ACHN (cell line): ENCODE measurements at places on chromosomes 1 and 21.
A peak's percentile ranks its signal among the peaks of the same experiment; 100 is the strongest.

- DNase-seq, result peak; percentile 56
These were observed 2.7 kb downstream of the CDC14A start for GRCh38 chr1:100354971-100355394.

DNA sequence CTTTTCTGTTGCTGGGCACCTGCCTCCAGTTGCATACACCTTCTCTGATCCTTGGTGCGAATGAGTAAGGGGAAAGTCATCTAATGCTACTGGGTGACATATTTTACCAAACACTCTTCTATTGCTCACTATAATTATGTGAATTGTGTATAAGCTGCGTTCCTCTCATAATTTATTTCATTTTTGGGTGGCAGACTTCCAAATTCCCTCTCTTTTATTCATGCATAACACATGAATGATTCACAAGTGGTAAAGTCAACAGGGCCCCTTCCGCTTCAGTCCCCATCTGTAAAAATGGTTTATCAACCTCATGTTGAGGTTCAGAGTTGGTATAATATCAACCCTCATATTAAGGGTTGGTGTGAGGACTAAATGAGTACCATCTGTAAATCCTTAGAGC is 3.2 kb upstream of the QSOX1 start:
- DNase-seq, result peak; percentile 39

- no peak for DNase-seq
These were observed 16.4 kb upstream of the TSPEAR start for GRCh38 chr21:44727757-44728156.

- DNase-seq, result no peak
These were observed 31.0 kb downstream of the UBE2T start for GRCh38 chr1:202310746-202311145.

DNA sequence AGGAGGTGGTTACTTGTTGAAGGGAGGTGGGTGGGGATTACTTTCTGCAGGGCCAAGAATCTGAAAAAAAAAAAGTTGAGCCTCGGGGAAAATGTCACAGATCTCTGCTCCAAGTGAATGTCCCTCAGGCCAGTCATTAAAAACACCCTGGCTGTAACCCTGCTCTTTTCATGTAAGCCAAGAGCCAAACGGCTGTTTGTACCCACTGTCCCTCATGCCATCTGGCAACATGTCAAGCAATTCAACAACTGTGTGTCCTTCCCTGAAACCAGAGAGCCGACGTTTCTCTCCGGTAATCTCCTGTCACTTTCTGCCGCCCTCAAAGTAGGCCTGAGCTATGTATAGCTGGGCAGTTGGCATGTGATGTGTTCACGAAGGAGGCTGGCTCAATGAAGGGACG is 14.7 kb downstream of the CASQ2 start:
- no peak for DNase-seq

DNA sequence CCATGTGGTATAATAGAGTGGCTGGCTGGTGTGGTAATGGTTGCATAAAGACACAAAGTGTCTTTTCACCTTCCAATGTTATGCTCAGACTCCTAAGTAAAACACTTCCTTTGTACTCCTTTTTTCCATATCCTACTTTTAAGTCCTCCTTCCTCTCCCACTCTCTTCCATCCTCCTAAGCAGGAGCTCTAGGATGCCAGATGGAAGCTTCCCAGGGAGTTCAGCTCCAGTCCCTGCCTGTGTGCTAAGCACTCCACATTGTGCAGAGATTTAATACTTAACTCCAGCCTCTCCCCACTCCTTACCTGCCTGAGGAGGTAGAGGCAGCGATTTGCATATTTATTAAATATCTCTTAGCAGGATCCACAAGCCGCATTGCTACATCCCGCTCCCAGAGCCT is 60.5 kb upstream of the IGSF21 start:
- no peak for DNase-seq

DNA sequence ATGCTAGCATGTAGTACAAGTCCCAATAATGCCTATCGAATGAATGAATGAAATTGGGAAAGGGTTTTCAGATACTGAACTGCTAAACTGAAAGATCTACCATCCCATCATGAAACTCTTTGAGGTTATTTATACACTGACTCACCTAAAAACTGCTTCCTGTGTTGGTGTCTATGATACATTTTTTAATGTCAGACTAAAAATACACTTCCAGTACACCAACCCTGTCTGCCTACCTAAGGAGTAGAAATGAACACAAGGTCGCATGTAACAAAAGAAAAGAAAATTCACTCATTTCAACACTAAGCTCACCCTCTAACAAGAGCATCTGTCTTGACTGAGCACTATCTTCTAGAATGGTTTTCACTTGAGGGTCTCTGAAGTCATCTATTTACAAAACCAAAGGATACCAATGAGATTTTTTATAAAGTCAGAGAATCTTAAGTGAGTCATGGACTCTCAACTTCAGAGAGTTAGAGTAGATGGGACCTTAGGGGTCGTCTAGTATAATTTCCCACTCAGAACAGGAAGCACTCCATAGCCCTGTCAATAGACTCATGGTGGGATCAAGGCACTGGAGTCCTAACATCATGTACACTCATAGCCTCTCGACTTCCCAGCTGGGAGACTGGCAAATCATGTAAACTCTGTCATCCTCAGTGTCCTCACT is 53.4 kb downstream of the WLS start:
- DNase-seq, result no peak

DNA sequence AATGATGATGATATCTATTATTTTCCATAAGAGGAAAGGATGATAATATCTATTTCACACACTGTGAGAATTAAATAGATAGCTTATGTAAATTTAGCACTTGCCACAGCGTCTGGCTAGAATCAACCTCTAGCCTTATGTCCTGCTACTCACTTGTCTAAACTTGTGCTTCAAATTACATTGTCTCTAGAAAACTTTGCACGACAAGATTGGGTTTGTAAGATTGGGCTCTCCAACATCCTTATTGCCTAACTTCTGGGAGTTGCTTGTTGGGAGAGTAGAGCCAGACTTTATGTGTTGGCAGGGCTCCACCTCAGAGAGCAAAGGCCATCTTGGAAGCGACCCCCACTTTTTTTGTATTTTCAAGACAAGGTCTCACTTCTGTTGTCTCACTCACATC is 50.0 kb upstream of the POGK start:
- DNase-seq, result no peak

GRCh38 chr1:43197343-43198127 is 25.4 kb downstream of the CFAP57 start:
- DNase-seq, result no peak

DNA sequence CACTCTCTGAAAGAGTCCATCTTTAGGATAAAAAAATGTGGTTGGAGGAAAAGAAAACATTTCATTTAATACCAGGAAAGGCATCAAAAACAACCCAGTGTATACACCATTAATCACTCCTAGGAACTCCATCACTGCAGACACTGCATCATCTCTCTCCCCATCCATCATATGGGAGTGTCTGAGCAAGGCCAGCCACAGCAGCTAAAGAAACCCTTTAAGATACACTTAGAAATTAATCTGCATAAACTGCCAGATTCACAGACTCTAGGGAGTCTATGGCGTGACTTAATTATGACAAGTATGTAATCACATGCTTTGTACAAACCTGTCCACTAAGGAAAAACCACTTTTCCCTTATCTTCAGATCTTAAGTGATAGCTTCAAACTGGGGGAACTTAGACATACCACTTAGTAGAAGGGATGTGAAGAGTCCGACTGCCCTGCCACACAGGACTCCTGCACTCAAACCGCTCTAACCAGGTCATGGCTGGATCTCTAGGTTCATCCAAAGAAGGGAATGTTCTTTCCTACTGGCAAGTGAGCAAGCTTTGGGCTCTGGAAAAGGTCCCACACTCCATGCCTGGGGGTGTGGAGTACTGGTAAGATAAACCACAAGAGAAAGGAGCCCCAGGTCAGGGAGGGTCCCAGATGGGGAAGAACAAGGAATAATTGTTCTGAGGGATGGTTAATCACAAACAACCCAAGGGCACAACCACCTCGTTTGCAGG is 61.0 kb upstream of the C8B start:
- DNase-seq, result no peak

GRCh38 chr1:220746851-220747250 is 1.3 kb upstream of the MTARC2 start:
- no peak for DNase-seq

DNA sequence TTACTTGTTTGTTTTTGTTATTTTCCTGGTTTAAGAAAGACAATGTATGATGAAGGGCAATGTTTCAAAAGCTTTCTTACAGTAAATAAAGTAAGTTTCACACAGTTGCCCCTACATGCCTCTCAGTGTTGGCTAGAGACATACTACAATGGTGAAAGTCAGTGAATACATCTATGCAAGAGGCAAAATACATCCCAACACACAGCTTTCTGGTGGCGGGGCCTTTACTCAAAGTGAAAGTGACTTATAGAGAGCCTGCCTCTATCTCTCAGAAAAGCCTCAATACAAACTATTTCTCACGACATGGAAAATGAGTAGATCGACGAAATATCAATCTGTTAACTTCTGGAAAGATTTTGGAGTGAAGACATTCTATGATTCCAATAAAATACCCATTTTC is 122.3 kb downstream of the SLC30A10 start:
- no peak for DNase-seq

DNA sequence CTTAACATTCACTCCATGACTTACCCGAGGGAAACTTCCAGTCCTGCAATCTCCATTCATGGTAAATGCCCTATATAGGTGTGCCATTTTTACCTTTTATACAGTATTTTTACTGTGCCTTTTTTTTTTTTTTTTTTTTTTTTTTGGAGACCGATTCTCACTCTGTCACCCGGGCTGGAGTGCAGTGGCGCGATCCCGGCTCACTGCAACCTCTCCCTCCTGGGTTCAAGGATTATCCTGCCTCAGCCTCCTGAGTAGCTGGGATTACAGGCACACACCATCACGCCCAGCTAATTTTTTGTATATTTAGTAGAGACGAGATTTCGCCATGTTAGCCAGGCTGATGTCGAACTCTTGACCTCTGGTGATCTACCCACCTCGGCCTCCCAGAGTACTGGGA is 124.4 kb upstream of the PLPPR4 start:
- no peak for DNase-seq

GRCh38 chr1:43206600-43207228 is 34.6 kb downstream of the CFAP57 start:
- peak; percentile 94 for DNase-seq

DNA sequence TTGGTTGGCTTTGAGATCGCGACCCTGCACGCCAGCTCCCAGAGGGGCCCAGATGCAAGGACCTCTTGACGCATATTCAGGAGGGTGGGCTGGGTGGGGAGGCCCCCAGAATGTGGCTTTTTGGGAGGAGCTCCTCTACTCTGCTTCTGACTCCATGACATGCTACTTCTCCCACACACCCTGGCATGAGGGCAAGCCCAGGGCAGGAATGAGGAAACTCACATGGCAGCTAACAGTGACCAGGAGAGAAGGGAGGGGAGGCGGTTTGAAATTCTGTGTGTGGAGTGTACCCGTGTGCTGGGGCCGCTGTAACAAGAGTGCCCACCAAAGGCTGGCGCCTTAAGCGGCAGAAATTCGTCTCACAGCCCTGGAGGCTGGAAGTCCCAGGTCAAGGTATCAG is 61.3 kb upstream of the GPR153 start:
- no peak for DNase-seq
